ENCODE measurements at places on chromosomes 1 and 21.
A peak's percentile ranks its signal among the peaks of the same experiment; 100 is the strongest.

- no peak for DNase-seq
Measured at GRCh38 chr21:15894596-15894995, 164.8 kb downstream of the USP25 start.

DNA sequence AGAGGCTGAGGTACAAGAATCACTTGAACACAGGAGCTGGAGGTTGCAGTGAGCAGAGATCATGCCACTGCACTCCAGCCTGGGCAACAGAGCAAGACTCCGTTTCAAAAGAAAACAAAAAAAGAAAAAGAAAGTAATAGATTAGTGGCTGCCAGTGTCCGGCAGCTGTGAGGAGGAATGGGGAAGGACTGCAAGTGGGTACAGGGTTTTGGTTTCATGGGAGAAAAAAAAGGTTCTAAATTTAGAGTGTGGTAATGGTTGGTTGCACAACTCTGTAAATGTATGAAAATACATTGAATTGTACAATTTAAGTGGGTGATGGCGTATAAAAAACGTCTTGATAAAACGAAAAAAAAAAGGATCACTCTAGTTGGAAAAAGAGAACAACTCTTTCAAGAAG is 6.7 kb downstream of the TAF1A start:
- DNase-seq, result no peak

DNA sequence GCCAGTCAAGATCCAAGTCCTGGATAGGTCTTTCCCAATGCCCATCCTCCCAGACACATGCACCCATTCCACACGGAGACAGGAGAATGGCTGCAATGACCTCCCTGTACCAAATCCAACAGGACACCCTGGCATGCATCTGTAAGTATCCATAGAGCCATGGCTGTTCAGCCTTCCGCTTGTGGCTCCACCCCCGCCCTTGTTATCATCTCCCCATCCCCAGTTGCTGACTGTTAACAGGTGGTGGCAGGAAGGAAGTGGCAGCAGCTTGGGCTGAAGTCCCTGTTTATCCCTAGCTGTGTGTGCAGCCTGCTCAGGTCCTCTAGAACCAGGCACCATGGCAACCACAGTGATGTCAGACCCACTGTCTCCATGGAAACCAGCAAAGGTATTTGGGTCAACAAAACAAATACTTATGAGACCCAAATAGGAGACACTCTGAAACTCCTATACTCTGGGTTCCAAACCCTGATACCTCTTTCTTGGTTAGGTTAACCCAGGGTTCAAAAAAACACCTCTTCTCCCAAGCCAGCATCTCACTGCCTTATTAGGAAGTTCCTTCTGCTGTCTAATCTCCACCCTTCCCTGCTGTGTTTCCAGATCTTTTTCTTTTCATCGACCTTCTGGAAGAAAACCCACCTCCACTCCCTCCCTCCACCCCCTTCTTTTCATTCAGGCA is 721 bp downstream of the PBXIP1 start:
- DNase-seq, result no peak

DNA sequence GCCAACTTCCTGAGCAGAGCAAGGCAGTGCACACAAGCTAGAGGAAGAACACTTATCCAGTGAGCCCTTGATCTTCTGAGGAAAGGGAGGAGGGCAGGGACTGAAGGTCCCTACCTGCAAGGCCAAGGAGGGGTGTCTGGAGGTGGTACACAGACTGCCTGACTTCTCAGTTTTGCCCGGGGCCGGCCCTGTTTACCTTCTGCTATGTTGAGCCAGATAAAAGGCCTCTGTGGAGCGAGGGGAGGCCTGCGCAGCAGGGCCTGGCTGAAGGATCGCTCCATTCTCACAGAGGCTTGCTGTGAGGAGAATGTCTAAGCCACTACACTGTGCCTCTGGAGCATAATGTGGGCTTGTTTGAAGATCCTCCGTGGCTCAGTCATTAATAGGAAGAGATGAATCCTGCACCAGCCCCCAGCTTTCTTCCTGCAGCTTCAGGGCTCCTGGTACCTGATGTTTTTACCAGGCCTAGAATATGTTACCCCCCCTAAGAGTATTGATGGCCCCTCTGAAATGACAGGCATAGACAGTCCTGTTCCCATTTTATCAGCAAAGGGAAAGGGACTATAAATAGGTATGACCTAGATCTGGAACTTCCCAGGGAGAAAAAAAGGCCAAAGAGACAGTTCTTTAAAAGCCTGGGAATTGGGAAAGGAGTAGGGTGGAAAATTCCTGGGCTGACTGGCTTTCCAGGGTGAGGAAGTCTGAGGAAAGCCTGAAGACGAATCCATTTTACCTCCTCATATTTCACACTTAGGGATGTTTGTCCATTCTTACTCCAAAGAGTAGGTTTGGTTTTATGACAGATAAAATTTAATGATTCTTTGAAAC is 4.7 kb downstream of the POGK start:
- DNase-seq, result no peak

DNA sequence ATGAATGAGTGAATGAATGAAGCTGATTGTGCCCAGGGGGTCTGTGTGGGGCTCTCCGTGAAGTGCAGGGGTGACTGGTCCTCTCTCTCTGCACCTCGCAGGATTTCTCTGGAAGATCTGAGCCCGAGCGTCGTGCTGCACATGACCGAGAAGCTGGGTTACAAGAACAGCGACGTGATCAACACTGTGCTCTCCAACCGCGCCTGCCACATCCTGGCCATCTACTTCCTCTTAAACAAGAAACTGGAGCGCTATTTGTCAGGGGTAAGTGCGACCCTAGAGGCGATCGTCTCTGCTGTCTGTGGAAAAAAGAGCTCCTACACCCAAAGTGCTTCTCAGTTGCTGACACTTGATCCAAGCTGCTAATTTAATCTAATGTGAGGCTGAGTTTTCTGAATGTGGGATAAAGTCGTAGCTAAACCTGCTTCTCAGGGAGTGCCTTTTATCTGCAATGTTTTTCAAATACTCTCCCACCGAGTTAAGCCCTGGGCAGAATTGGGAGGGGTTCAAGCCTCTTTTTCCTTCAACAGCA is 101.7 kb downstream of the HUNK start:
- DNase-seq, result no peak

DNA sequence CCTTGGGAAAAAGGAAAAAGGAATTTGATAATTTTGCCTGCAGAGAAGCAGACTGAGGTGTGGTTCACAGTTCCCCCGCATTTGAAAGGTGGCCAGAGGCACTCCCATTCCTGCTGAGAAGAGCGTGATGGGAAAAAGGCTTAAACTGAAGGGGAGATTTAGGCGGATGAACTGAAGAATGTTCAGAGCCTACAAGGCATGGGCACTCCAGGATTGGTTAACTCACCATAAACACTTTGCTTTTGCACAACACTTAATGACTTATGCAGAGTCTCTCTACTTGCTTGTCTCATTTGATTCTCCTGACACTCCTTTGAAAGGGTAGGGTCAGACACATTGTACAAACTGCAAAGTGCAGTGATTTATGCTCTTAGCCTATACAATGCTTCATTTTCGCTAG is 119.6 kb upstream of the RUNX1 start:
- no peak for DNase-seq

- DNase-seq, result peak; percentile 69
Measured at GRCh38 chr21:33026878-33027400, 1.2 kb downstream of the OLIG2 start.

GRCh38 chr1:146012703-146013558 is 8.6 kb downstream of the HJV start:
- DNase-seq, result no peak

- peak; percentile 52 for DNase-seq
Measured at GRCh38 chr1:41648230-41648629, 163.7 kb upstream of the EDN2 start.

GRCh38 chr1:198330982-198331615 is 174.3 kb downstream of the NEK7 start:
- no peak for DNase-seq

DNA sequence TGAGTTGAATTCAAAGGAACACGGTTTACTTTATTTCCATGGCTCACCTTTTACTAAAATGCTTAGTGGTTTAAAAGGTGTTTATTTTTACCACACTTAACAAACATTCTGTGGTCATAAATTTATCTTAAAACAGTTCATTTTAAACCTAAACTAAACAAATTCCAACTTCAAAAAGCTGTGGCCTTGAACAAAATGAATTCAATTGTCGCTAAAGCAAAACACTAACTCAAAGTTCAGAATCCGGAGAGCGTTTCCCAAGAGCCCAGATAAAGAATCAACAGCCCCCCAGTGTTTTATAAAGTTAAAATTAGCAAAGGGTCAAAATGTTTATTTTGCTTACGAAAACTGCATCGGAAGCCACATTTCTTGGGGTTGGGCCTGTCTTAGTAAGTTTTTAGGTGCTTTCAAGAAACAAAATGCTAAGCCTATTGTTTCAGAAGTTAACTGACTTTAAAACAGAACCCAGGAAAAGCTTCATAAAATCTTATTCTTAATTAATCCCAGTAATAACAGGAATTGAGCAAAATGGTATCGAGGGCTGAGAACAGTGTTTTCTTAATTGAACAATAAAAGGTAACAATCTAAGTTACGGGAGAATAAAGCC is 1.3 kb downstream of the PUM1 start:
- no peak for DNase-seq

DNA sequence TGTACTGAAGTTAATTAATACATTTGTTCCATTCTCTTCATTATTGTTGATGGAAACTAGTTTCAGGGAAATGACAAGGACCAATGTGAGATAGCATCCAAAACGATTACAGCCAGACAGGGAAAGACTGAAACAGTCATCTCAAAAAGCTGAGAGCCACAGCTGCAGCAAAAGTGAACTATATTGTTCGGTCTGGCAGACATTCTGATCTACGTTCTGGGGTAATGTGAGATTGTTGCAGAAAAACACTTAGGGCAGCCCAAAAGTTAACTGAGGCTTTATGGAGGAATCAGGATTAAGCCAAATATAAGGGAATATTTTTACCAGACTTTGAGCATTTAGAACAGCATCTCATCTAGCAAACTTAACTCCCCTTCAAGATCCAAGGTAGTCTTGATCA is 112.9 kb downstream of the LRRC40 start:
- DNase-seq, result no peak

GRCh38 chr1:183197762-183198161 is 11.7 kb downstream of the LAMC2 start:
- no peak for DNase-seq

GRCh38 chr1:19447550-19447949 is 37.8 kb downstream of the CAPZB start:
- no peak for DNase-seq

- no peak for DNase-seq
Measured at GRCh38 chr1:161000736-161001480, 20.0 kb downstream of the F11R start.

DNA sequence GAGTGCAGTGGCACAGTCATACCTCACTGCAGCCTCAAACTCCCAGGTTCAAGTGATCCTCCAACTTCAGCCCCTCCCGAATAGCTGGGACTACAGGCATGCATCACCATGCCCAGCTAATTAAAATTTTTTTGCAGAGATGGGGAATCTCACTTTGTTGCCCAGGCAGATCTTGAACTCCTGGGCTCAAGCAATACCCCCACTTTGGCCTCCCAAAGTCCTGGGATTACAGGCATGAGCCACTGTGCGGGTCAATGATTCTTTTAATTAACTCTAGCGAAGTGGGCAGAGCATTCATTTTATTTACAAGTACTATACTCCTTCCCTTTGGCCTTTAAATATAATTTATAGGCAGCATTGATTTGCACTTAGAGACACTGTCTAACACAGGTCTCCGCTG is 2.5 kb upstream of the OTUD3 start:
- no peak for DNase-seq

DNA sequence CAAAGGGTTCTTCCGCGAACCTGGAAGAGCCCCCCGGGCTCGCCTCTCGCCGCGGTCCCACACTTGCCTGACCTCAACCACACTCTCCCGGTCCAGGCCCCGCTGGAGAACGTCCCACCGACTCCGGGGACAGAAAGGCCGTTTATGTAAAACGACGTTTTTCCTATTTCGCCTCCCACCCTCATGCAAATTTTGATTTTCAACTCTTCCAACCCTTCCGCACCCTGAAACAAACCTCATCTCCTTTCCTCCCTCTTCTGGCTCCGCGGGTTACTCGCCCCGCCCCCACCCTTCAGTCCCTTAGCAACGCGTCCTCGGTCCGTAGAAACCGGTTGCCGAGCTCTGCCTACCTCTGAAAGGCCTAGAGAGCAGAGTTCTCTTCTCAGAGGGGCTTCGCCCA is at the start of gene C1orf141:
C1orf141 (minus strand) TSS at position 276 of the 400 bp plus-strand sequence. CDS start 7,730 bp downstream, outside the sequence.
- DNase-seq, result no peak

GRCh38 chr1:218964471-218965185 is 209.1 kb upstream of the LYPLAL1 start:
- DNase-seq, result no peak

GRCh38 chr1:33955096-33955495 is 91.2 kb downstream of the HMGB4 start:
- no peak for DNase-seq

GRCh38 chr1:53501065-53502005 is 42.1 kb downstream of the DMRTB1 start:
- DNase-seq, result no peak

DNA sequence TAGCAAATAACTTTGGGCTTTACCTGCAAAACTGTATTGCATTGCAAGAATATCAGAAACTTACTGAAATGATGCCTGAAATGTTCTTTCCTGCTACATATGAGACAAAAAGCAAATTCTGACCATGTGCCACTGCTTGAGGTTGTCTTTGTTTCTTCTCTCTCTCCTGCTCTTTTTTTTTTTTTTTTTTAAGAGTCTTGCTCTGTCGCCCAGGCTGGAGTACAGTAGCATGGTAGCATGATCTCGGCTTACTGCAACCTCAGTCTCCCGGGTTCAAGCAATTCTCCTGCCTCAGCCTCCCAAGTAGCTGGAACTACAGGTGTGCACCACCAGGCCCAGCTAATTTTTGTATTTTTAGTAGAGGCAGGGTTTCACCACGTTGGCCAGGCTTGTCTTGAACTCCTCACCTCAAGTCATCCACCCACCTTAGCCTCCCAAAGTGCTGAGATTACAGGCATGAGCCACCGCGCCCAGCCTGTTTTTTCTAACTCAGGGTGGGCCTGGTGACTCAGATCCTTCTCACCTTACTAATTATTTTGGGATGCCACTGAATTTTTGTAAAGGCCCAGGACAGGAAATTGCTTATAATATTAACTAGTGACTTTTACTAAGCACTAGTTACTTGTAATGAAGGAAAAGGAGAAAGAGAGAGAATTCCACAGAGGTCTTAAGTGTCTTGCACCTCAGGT is 35.9 kb downstream of the DNASE2B start:
- DNase-seq, result no peak

GRCh38 chr1:168405906-168406549 is 125.4 kb downstream of the TBX19 start:
- DNase-seq, result no peak

DNA sequence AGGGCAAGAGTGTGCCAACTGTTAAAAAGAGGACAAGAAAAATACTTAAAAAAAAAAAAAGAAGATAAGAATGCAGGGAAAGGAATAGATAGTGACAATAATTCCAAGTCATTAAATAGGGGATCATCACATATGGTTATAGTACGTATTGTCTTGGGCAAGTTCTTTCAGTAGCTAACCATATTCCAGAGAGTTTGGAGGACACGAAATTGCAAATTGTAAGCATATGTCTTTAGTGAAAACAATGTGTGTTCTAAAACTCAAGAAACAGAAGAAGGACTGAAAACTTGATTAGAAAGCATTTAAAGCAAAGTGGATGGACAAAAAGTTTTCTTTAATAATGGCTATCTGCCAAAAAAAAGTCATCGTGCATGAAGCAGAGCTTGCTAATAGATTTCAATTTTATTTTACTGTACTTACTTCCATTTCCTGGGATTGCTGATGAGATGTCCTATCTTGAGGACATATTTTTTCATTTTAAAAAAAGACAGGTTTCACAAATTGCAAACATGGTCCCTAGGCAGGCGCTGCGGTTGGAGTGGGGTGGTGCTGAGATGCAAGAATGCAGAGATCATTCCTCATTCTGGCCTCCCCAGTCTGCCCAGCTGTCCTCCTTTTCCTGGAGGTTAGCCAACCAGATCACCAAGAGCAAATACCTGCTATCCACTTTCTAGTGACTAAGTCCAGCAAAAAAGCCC is 11.9 kb downstream of the TSPAN2 start:
- DNase-seq, result no peak

Measured in lower leg skin (tissue), 4 donors.